ENCODE measurements at places on chromosomes 6 and 20. TPM values are rescaled to one million over a fixed set of nuclear protein-coding genes. Genes with fewer than 3 reads are reported as not detected.

DNA sequence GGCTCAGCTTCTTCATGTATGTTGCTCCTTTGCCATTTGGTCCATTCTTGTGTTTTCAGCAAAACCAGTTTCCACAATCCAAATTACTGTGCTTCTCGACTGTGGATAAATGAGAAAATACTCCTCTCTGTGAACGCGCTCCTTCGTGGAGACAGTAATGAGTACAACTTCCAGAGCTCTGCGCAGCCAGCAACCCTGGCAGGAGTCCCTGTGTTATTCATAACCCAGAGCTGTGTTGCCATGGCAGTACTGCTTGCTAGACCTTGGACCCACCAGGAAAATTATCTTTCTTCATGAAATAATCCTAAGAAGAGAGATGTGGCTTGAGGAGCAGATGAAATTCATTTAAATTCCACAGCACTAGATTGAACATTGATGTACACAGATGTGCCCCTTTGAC is 73.7 kb downstream of the SLC22A3 start:
- DNase-seq: no peak

GRCh38 chr6:81455641-81456040 is 296.8 kb downstream of the TENT5A start:
- DNase-seq: no peak

GRCh38 chr20:15637950-15638754 is 935.1 kb downstream of the KIF16B start:
- peak; percentile 51 for DNase-seq

DNA sequence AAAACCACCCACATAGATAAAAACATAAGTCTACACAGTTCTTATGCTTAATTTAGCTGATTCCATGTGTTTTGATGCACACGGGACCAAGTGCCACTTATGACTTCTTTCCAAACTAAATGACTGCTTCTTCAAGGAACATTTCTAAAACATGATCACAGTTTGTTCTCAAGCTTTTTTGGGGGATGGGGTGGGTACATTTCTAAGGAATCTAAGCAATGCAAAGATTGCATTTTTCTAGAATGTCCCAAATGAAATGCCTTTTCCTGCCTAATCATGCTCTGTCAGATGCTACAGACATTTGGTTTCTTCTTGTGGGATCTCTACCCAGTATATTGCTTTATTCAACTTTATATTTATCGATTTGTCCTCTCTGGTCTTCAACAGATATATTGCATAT is 496.8 kb upstream of the JAG1 start:
- no peak for DNase-seq

GRCh38 chr6:139338795-139339194 is 35.7 kb downstream of the CITED2 start:
- DNase-seq: no peak

DNA sequence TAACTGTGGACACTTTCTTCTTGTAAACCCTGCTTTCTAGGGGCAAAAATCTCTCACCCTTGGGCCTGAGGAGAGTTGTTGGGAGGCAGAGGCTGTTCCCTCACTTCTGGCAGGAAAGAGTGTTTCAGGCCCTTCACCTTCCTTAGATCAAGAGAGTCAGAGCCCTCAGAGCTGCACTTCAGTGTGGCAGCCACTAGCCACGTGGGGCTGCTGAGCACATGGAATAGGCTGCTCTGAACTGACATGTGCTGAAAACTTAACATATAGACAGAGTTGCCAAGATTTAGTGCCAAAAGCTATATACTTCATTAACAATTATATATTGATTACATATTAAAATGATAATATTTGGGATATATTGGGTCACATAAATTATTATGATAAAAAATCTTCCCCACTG is 4.4 kb upstream of the LMBRD1 start:
- no peak for DNase-seq

DNA sequence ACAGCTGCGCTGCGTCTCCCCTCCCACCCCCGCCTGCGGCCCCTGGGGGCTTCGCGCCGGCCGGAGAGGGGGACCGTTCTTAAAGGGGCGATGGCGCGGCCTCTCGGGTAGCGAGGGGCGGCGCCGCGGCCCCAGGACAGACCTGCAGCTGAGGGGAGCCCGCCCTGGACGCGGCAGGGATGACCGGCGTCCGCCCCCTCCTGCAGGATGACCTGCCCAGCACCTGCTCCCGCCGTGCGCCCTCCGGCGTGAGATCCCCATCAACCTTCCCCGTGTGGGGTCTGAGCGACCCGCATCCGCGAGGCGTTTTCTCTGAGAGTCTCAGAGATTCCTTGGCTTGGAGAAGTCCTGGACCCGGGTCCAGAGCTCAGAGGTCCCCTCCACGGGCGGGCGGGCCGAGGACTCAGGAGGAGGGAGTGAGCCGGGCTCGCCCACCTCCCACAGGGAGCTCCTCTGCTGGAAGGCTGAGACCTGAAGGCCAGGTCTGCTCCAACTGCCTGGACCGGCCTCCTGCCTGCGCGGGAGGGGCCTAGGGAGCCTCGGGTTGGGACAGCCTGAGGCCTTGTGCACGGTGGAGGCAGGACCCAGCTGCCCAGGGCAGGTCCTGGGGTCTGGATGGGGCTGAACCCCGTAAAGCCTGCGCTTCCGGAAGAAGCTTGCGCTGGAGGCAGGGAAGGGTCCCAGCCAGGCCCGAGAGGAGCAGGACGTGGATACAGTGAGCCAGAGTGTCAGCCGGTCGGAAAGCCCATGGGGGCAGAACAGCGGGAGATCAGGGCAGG is 532 bp upstream of the NKAIN4 start:
- no peak for DNase-seq

CTSA gene
- 118 TPM for polyA plus RNA-seq

PRDM13 gene
- not detected for polyA plus RNA-seq

SPATS1 gene
- polyA plus RNA-seq: not detected

SLC17A1 gene
- polyA plus RNA-seq: 27.5 TPM

DNA sequence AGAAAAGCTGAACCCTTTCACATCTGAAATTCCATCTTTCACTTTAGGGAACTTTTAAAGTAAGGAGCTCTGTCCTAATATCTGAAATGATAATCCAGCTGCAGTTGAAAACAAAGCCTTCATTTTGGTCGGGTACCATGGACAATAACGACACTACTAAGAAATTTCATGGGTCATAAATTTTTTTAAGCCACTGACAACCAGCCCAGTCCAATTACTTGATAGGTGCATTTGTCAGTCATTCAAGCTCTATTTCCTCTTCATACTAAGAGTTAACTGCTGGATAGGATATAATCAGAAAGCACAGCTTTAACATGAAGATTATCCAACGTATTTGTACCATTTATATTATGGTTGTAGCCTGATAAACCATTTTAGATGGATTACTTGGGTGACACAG is 52.5 kb downstream of the MMUT start:
- DNase-seq: no peak

GRCh38 chr20:51400051-51400926 is 142.2 kb downstream of the NFATC2 start:
- DNase-seq: no peak

TEAD3 gene
- polyA plus RNA-seq: 53.0 TPM

- no peak for DNase-seq
Observed at GRCh38 chr6:108417027-108417426, 122.2 kb downstream of the AFG1L start.

LINC00237 gene
- polyA plus RNA-seq: not detected

- DNase-seq: no peak
Observed at GRCh38 chr20:1900321-1900801, 5.2 kb downstream of the SIRPA start.

GRCh38 chr6:7252390-7252789 is 60.6 kb downstream of the SSR1 start:
- DNase-seq: no peak

CD2AP gene
- polyA plus RNA-seq: 101 TPM

DNA sequence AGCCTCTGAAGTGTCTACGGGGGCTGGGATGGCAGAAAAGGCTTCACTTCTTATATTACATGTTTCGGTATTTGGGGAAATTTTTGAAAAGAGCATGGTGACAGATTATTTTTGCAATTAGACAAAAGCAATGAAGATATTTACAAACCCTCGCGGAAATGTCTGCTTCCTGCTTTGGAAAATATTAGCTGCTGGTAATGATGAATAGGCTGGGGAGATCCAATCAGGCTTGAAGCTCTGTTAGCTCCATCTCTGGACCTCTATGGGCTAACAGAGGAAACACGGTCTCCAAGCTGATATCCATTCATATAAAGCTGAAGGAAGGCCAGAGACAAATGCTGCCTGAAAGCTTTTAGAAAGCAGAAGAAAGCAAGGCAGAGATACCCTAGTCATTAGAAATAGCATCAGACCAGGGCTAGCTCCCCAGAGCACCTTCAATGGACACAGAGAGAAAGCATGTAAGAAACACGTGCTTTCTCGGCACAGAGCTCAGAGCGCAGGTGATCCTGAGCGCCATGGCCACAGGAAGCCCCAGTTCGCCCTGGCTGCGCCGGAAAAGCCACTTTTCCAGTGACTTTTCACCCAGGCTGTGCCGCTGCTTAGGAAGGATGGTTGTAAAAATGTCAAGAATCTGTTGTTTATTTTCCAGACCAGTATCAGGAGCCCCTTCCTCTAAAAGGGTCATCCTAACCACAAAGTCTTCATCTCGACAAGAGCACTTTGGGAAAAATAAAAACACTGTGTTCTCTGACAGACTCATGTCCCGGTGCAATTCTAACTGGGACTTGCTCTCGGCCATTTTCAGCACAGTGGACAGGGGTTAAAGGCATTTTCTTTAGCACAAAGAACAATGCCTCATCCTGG is 68.5 kb upstream of the NFATC2 start:
- DNase-seq: no peak

PRSS16 gene
- polyA plus RNA-seq: 0.44 TPM

GRCh38 chr6:123526128-123526527 is 110.6 kb downstream of the TRDN start:
- DNase-seq: no peak

DNA sequence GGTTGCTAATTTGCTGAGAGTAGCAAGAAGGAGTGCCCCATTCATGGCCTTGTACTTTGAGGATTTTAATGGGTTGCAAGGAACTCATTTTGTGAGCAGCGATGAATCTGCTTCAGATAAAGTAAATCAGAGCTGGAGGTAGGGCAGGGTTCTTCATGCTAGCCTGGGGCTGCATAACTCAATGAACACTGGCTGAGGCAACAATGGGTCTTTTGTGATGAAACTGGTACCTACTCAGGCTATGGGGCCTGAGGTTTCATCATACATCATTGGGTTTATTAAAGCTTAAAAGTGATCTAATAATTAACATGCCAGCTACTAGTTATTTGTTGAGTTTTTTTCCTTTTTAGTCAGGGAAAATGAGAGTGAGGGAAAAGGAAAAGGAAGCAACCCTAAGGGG is 106.9 kb downstream of the FAM50B start:
- no peak for DNase-seq

CST1 gene
- not detected for polyA plus RNA-seq

DNA sequence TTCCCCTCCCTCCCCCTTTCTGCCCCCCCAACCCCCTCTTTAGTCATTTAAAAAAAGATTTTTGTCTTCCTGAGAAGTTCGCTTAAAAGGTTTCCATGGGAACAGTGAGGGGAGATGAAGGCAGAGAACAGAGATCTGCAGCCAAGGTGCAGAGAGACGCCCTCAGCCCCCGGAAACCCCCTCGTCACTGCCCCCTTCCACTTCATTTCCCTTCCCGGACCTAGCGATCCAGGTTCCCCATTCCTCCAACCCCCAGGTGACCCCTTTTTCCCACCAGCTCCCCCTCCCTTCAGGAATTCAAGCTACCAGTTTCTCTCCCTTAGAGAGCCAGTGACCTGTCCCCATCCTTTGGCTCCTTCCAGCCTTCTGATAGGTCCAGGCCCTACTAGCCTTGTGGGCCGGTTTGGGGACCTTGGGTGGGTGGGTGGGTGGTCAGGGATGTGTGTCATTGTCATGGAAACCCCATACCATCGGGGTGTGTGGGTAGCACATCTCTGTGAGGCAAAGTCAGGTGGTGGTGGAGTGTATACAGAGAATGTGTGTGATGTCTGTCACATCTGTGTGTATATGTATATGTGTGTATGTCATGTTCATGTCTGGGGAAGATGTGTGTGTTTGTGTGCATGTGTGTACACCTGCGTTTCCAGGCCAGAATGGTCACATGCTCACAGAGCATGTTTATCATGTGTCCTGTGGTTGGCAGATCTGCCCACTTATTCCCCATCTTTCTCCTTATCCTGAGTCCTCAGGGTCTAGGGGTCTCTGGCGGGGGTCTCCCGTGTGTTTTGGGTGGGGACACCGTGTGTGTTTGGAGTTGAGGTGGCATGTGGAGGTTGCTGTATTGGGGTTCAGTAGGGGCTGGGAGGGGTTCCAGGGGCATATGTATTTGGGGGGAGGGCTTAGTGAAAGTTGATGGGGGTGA is 7.0 kb downstream of the SYNGAP1 start:
- no peak for DNase-seq

GRCh38 chr6:17204533-17204932 is 76.6 kb upstream of the RBM24 start:
- DNase-seq: no peak

- DNase-seq: no peak
Observed at GRCh38 chr6:48110436-48111142, 408 bp downstream of the PTCHD4 start.

GRCh38 chr6:100116411-100117194 is 122.6 kb upstream of the MCHR2 start:
- peak; percentile 57 for DNase-seq

GRCh38 chr6:36729161-36729524 is 31.5 kb downstream of the RAB44 start:
- DNase-seq: no peak

- DNase-seq: no peak
Observed at GRCh38 chr6:87274660-87275274, 47.6 kb upstream of the SMIM8 start.

DNA sequence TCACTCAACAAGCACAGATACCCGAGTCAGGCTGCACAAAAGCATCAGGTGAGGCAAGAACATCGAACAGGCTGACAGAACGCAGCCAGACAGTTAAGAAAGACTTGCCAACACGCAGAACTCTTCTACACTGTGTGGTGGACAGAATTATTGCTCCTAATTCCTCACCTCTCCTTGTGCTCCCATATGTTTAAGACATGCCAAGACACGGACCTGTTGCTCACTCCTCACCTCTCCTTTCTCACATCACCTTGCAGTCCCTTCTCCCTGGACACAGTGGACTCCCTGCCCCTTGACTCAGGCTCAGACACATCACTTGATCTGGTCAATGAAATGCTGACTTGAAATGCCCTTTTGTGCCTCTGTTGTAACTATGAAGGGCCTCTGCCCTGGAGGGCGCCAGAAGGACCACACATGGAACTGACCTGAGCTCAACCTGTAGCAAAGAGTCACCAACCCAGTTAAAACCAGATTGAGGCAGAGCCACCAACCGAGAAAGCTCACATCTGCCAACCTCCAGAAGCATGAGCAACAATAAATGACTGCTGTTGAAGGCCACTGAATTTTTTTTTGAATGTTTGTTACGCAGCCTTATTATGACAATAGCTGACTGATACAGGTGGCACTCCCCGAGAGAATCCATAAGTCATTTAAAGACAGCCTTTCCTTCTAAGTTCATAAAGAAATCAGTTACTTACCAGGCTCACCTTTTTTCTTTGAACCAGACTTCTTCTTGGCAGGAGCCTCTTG is 24.0 kb downstream of the RRBP1 start:
- DNase-seq: no peak

WFDC2 gene
- polyA plus RNA-seq: 171 TPM

- no peak for DNase-seq
Observed at GRCh38 chr20:53176134-53176533, 204.0 kb downstream of the TSHZ2 start.

- no peak for DNase-seq
Observed at GRCh38 chr20:35001596-35002362, 46.1 kb downstream of the MYH7B start.

GRCh38 chr20:6756693-6757595 is 10.5 kb upstream of the BMP2 start:
- DNase-seq: no peak

Data from right renal pelvis (tissue), 4 donors.